ENCODE measurements at places on chromosomes 6 and 20. TPM values are rescaled to one million over a fixed set of nuclear protein-coding genes. Genes with fewer than 3 reads are reported as not detected.

- no peak for DNase-seq
These were observed 151.7 kb downstream of the TMEM200A start for GRCh38 chr6:130517444-130517931.

DNA sequence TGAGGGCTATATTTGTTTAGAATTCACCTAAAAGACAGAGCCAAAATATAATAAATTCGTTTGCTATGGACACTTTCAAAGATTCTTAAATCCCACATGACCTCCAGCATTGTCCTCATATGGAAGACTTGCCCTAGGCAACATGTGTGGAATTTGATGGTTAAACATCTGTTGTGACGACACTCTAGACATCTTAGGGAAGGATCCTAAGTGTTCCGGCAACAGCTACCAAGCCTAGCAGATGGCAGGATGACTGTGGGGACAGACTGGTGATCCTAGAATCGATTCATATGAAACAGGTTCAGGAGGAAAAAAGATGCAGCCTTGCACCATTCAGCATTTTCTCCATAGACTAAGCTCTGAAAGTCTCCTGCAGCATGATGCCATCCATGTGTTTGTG, 77.6 kb upstream of the BACH2 start:
- no peak for DNase-seq

- DNase-seq = no peak
These were observed 184.5 kb upstream of the MARCKS start for GRCh38 chr6:113672491-113673149.

DNA sequence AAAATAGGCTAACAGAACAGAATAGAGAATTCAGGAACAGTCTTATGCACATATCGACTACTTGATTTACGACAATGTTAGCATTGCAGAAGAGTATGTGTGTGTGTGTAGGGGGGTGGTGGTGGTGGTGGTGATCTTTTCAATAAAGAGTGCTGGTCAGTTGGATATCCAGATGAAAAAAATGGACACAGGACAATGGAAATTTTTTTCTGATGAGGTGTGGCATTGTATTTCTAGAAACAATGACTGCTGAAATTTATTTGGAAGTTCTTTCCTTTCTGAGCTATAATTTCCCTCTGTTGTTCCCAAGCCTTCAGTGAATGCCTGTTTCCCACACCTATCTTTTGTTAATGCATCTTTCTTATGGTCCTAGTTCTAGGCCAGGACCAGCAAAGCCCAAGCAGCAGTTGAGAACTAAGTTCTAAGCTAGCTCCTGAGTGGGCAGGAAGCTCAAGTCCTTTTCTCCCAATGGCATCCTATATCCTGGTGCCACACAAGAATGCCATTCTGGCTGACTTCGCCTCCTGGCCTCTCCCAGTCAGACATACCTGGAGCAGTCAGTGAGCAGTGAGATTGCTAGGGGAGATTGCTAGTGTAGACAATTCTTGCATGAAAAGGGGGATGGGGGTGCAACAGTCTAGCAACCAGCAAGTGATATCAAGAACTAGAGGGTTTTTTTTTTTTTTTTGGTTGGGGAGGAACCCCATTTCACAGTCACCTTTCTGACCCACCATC, 1.2 kb upstream of the TOX2 start:
- DNase-seq = no peak

GRCh38 chr20:62572980-62573379, 69.3 kb upstream of the SLCO4A1 start:
- no peak for DNase-seq

DNA sequence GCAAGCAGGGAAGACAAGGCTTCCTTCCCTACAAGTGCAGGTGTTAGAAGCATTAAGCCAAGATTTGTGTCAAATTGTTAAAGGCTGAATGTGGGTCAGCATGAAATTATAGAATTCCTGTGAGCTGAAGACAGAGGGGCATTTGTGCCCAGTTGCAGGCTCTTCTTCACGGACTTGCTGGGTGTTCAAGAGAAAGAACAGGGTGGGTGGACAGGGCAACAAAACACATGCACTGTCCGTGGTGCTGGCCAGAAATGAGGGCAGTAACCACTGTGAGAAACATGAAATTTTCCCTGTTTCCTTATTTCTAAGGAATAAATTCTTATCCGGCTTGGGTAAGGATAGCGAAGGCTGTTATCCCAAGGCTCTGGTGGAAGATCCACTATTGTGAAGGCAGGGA, 579.5 kb upstream of the HTR1E start:
- DNase-seq = no peak

- DNase-seq = no peak
These were observed 43.4 kb upstream of the TRAM2 start for GRCh38 chr6:52620055-52620905.

SYNDIG1 gene
- polyA plus RNA-seq = 9.2 TPM

LAMP5 gene
- polyA plus RNA-seq = 6.2 TPM
